ENCODE measurements at places on chromosomes 7 and 10.

DNA sequence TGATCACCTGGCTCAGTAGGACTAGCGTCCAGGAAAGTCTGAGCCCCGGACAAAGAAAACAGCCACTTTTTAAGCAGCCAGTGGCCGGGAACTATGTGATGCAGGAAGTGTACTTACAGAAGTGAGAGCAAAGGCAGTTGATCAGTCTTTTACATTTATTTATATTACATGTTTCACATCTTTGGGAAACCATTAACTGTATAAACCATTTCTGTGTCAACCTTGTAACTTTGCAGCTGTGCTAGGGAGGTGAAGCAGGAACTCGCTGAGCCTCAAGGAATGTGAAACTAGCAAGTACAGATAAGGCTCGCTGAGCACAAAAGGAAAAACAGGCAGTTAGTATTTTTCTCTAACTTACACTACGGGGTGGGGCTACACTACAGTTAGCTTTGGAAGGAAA is 39.9 kb upstream of the HECW1 start:
- DNase-seq = no peak

GRCh38 chr7:148260599-148260998 is 330.0 kb upstream of the C7orf33 start:
- DNase-seq = no peak

DNA sequence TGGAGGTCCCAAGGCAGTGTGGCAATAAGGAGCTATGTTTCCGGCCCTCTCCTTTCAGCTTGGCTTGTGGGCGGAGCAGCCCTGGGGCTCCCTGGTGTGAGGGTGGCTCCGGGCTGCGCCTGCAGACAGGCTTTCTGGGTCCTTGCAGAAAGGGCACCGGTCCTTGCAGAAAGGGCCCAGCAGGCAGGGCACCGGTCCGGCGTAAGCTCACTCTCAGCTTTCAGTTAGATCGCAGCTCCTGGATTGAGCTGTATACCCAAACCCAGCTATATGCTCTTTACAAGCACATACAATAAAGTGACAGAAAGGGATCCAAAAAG is 293.8 kb upstream of the SHH start:
- no peak for DNase-seq

DNA sequence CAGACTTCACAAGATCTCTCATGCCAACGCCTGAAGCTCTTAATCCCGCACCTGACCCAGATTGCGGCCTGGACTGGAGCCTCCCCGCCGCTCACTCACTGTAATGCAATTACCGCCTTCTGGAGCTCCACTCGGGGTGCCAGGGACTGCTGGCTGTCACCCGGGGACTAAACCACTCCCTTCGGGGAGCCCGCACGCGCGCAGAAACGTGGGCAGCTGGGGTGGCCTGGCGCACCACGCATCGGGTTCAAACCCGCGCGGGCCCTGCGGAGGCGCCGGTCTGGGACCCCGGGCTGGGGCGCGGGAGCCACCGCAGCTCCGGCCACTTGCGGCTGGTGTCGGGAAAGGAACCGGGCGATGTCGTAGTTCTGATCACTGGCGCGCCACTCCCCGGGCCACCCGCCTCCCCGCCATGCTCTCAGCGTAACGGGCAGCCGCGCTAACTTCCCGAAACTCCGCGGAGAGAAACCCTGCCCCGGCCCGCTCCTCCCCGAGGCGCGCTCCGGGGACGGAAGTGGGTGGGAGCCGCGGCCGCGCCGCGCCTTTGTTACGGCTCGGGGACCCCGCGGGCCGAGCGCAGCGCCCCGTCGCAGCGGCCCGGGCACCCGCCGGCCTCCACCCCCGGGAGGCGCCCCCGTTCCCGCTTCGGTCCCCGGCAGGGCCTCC is 100.3 kb upstream of the SVIL start:
- peak; percentile 58 for DNase-seq

DNA sequence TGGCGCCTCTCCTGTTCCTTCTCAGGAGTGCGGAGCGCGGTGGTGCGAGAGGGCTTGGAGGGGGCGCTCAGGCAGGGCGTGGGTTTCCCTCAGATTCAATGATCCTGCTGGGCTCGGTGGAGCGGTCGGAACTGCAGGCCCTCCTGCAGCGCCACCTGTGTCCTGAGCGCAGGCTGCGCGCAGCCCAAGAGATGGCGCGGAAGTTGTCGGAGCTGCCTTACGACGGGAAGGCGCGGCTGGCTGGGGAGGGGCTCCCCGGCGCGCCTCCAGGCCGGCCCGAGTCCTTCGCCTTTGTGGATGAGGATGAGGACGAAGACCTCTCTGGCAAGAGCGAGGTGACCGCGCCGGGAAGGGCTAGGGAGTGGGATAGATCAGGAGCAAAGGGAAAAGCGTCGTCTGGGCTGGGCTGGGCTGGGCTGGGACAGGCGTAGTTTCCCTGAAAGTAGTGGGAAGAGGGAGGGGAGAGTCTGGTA is 17.0 kb downstream of the FAM131B start:
- DNase-seq = peak; percentile 66

DNA sequence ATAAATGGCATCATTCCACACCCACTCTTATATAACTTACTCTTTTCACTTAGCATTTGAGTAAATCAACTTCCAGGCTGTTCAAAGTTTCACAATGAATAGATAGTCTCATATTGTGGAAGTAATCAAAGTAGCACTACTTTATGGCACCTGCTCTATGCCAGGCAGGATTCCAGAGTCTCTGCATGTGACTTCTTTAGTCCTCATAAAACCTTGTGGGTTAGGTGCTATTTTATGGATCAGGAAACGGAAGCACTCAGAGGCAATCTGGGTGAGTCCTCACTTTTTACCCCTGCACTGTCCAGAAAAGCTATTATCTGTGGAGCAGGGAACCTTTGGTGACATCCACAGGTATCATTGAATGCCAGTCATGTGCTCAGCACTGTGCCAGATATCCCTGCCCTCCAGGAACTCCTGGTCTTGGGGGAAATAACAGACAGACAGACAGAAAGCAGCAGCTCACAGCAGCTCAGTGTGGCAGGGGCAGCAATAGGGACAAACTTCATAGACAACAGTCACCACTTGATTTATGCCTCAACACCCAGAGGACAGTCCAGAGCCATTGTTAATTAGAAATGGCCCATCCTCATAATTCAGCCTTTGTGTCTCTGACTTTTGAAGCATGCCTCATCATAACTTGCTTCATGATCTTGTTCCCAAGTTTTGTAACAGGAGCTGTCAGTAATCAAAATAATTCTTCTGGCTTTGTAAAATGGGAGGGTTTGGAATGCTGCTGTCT is 160.6 kb downstream of the SEC23IP start:
- no peak for DNase-seq

GRCh38 chr10:93461807-93462178 is 20.3 kb downstream of the MYOF start:
- DNase-seq = no peak

- DNase-seq = no peak
Observed at GRCh38 chr7:92665926-92666325, 75.7 kb upstream of the FAM133B start.

DNA sequence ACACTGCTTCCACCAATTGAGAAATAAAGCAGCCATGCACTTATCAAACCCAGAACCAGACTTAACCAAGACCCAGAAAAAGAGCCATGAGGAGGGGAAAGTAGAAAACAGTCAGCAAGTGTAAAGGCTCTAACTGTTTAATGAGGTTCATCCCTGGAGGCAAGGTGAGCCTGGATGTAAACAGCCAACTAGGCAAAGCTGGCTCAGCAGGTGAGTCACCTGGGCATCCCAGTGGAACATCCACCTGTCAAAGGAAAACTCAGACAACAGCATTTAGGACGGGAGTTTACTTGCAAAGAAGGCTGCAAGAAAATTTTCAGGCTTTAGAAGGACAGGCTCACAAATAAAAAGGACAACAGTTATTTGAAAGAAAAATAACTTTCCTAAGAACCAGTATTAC is 153.0 kb downstream of the SNX13 start:
- DNase-seq = no peak

GRCh38 chr7:124208173-124208572 is 175.3 kb upstream of the TMEM229A start:
- no peak for DNase-seq

DNA sequence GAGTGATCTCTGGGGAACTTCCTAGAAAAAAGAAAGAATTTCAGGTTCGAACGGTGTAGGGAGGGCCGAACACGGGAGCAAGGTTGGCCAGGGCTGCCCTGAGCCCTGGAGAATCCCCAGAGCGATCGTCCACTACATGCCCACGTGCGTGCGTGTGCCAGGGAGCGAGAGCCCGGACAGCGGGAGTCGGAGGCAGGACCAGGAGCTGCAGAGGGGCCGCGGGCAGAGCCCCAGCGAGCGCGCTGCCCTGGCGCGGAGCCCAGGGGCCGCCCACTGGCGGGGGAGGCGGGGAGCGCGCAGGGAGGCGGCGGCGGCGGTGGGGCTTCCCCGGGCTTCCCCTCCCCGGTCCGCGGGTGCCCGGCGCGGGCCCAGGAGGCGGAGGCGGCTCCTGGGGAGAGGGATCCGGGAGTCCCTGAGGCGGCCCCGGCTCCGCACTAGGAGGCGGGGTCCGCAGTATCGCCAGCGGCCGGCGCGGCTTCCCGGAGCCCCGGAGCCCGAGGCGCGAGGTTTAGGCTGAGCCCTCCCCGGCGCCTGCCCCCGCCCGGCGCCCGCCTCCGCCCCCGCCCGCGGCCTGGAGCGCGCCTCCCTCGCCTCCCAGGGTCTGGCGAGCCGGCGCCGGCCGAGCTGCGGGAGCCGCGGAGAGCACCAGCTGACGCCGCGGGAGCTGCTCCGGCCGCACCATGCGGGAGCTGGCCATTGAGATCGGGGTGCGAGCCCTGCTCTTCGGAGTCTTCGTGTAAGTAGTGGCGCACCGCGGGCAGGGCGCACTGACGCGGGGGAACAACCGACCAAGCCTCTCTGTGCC is at the start of gene PLPP4:
Gene PLPP4 (plus strand): TSS at position 602 of the 805 bp plus-strand sequence. CDS start 79 bp downstream, at position 681.
- DNase-seq = no peak

GRCh38 chr7:116172353-116172752 is 38.0 kb upstream of the TES start:
- no peak for DNase-seq

DNA sequence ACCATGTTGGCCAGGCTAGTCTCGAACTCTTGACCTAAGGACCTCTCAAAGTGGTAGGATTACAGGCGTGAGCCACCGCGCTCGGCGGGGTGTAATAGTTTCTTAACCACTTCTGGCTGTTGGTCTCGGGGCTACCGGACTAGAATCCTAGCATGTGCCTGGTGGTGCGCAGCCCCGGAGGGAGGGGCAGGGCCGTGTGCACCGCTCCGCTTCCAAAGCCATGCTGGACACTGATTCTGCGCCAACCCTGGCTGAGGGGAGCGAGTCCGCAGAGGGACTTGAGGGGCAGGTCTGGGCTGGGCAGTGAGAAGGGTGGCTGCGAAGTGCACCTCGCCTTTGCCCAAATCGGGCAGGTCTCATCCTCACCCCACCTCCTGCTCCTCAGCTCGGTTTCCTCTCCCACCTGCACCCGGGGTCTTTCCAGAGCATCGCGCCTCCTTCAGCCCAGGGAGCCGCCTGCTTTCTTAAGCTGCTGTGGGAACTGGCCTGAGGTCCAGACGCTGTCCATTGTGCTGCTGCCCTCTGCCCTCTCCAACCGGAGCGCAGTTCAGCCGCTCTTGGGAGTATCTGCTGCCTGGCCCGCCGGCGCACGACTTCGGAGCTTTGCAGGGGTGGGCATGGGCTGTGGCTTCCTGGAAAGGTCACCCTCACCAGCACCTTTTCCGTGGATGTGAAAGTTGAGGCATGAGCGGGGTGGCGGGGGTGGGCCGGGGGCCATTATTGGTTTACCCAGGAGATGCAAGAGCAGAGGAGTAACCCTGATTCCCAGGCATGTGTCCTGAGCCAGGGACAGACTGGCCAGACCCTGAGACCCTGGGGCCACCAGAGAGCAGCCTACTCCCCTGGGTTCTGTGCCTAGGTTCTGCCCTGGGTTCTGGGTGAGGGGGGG is 422.6 kb upstream of the NUPR2 start:
- DNase-seq = no peak

- no peak for DNase-seq
Observed at GRCh38 chr7:151132461-151133205, 34.9 kb downstream of the GBX1 start.

- no peak for DNase-seq
Observed at GRCh38 chr7:7521259-7521658, 14.4 kb downstream of the COL28A1 start.

DNA sequence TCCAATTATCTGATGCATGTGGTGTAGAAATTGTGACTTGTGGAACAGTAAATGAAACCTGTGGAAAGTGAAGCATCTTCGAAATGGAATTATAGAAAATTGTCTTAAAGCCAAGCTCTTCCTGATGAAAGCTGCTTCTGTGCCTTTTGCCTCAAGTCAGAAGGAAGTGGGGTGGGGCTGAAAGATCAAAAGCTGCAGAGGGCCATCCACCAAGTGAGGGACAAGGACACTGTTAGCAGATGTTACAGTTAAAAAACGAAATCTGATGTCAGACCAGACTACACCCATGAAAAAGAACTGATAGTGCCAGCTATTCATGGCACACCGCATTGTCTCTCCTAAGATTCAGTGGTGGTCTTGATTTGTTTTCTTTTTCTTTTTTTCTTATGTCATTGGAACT is 23.8 kb upstream of the WASL start:
- DNase-seq = no peak
